Activated T-helper 1 cell treated with anti-CD3 and anti-CD28 coated beads, Interleukin-2, amount 50 U/mL, for 16 hours (primary cell): ENCODE measurements at places on chromosomes 11 and 22.

DNA sequence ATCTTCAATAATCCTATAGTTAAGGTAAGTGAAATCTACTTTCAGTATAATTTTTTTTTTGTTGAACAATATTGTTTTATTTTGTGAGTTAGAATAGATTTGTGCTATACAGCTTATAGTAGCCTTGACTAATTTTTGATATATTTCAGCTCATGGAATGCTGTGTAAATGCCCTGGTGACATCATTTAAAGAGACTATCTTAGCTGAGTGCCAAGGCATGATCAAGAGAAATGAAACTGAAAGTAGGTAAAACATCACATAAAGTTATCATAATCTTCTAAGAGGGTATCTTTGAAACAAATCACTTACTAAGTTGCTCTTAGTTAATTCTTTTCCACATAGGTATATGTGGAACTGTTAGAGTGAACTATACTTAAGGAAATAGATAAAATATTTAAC, 51.4 kb upstream of the ACAT1 start:
- no peak for DNase-seq

DNA sequence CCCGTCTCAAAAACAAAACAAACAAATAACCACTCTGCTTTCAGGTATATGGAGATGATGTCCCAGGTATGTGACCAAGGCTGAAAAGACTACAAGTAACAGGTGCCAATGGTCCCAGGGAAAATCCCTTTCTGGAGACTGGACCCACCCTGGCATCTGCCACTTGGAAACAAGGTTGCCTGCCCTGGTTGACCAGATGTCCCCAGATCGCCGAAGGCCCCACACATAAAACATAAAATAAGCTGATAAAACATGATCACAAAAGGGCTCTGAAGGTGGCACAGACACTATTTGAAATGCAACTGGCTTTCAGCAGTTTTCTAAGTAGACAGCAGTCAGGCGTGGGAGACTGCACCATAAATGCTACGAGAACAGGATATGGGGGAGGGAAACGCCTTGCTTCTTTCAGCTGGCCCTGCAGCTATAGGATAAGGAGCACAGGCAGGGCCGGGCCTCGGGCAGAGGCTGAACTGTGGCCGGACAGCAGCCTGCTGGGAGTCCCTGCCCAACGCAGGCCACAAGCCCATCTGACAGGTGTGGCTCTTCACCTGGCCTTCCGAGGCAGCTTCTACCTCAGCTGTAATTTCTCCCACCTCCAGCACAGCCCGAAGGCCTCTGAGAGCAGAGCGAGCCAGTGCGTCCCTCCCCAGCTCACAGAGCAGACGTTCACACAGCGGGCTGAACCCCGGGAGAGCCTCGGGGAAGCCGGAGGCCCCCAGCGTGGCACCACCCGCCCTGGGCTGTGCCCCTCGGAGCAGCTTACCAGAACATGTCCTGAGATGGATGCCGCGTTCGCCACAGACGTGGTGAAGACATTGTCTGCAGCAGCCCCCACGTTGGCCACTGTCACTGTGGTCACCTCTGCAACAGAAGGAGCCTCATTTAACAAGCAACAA, 4.0 kb downstream of the DEAF1 start:
- DNase-seq, result no peak

GRCh38 chr11:126702987-126703386, 297.6 kb downstream of the KIRREL3 start:
- DNase-seq, result no peak

GRCh38 chr11:87477321-87477720, 439.6 kb downstream of the TMEM135 start:
- DNase-seq, result no peak

DNA sequence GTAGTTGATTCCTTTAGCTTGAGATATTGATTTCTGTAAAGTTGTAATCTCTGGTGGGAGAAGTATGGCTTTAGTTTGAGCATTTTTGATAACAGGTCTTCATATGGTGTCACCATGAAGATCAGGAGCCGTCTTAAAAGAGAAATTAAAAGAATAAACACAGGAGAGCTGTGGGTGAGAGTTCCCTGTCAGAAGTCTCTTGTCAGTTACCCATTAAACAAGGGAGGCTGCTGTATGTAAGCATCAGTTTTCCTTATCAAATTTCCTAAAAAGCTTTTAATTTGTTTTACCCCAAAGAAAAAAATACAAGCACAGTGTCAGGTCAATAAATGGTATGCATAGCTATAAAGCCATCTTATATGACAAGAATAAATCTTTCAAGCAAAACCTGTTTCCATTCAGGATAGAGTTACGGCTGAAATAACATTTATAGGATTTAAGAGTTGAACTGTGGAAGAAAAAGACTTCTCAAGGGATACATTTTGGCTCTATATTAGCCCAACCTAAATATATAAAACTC, 767.5 kb downstream of the JRKL start:
- no peak for DNase-seq

DNA sequence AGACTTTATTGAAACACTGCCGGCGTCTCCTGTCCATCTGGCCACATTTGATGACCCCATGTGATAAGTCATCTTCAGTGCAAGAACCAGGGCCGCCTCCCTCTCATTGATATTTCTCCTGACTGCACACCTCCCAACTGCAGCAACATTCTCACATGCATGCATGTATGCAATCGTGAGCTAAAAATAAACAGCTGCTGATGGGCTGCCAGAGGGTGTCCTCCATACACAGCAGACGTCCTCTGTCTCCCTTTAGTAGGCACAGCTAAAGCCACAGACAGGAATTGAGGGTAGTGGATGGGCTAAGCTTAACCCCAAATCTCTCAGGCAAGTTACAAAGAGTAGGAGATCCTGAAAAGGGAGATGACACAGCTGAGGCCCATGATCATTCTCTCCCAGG, 106.7 kb upstream of the HSD17B12 start:
- no peak for DNase-seq

DNA sequence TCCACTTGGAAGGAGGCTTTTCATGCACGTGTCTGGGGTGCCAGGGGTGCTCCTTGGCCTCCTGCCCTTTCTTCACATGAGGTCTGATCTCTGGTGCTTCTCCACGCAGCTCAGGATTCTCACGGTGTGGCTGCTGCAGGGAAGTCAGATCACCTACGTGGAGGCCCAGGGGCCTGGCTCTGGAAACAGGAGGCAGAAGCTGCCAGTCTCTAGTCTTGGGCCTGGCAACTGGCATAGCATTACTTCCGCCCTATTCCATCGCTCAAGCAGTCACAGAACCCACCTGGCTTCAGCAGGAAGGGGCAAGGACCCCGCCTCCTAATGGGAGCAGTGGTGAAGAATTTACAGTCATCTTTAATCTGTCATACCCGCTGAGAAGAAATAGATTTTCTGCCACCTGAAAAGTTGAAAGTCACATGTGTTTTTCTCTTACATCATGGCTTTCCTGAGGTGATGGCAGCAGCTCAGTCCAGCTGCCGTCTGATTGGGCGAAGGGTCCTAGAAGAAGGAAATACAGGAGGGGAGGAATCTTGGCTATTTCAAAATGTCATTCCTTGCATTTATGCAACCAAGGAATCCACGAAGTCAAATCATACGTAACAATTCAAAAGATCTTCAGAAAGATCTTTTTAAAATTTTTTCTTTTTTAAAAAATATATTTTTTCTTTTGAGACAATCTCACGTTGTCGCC, 50.1 kb upstream of the DKK3 start:
- DNase-seq, result no peak

- no peak for DNase-seq
Measured at GRCh38 chr11:1561266-1561665, 10.8 kb downstream of the DUSP8 start.

DNA sequence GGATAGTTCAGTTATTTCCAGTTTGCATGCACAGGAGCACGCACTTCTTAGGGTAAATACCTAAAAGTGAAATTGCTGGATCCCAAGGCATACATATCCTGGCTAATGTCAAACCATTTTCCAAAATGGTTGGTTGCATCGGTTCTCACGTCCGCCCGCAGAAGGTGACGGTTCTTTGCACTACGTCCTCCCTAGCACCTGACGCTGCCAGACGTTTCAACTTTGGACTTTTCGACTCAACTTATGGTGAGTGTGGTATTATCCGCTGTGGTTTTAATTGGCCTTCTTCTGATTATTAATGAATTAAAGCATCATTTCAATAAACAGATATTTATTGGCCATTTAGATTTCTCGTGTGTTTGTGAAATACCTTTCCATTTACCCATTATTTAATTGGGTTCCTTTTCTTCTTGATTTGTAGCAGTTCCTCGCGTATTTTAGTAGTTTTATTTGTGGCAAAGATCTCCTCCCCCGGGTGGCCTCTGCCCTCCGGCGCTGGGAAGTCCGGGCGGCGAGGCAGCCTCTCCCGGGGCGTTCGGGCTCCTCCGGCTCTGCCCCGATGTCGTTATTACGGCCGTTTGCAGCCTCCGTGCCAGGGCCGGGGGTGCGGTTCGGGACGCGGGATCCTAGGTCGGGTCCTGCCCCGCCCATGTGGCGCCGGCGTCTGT, at the start of gene JHY:
Gene JHY, plus strand, starts transcription at position 571 of the 668 bp plus-strand sequence. CDS start 3,091 bp downstream, outside the sequence.
- DNase-seq, result no peak

DNA sequence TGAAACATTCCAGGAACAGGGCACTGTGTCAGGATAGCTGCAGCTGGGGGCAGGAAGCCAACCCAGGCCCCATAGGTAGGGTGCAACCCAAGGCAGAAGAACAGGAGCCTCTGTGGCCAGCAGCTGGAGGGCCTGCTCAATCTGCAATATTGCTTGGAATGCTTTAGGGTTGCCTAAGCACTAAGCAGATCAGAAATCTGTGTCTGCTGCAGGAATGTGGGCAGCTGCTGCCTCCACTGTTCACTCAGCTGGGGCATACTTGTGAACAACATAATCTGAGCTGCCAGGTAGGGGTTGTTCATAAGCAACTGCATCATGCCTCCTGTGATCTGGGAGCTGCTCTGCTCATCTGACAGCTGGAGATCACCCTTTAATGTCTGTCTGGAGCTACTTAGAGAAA, 1.7 kb downstream of the UBQLNL start:
- no peak for DNase-seq

DNA sequence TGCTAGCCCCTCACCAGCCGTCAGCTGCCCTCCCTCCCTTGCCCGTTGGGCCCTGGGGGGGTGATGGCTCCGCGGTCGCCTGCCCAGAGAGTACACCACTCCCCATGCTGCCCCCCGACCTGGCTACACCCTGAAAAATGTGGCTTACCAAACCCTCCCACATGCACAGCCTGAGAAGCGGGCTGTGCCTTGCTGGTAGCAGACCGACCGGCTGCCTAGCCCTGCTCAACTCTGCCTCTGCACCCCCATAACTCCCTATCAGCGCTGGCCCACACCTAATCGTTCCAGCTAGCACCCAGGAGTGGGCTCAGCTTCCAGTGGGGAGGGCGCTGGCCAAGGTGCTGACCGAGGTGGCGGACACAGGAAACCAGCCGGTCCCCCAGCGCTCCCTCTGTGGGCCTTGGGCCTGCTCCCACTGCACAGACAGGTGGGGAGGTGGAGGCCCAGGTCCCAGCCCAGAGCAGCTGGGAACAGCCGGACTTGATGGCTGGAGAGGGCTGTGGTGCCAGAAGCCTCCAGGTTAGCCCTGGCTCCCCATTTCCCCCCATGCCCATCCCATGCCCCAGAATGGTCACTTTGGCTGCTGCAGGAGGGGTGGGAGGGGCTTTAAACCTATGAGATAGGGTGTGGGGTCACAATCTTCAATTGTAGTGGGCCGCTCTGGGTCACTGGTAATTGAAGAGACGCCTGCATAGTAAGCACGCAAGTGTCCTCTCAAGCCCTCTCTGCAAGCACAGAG, 32.1 kb upstream of the PRODH start:
- DNase-seq, result no peak

- no peak for DNase-seq
Measured at GRCh38 chr11:113474362-113475159, 637 bp downstream of the DRD2 start.

- no peak for DNase-seq
Measured at GRCh38 chr11:112318661-112319060, 58.0 kb upstream of the PLET1 start.

- DNase-seq, result no peak
Measured at GRCh38 chr11:35131886-35132285, 7.1 kb upstream of the CD44 start.

- no peak for DNase-seq
Measured at GRCh38 chr11:86559311-86559945, 113.0 kb downstream of the ME3 start.

GRCh38 chr11:127492029-127492428, 491.5 kb upstream of the KIRREL3 start:
- DNase-seq, result no peak

- no peak for DNase-seq
Measured at GRCh38 chr11:73396251-73396930, 20.2 kb downstream of the RELT start.

DNA sequence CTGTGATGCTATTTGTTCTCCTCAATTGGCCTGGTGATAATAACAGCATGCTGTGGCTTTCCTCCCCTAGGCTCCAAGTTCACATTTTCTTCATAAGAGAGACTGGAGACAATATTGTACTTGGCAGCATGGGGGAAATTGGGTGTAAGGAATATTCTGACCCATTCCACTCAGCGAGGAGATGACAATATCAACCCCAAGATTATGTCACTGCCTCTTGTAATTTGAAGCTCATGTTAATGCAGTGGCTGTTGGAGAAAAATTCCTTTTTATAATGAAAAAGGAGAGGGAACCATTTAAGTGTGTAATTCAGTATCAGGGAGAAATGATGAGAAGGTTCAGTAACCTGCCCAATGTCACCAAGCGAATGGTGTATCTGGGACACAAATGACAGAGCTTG, 665.8 kb downstream of the NTM start:
- no peak for DNase-seq

GRCh38 chr11:25536289-25536688, 795.6 kb upstream of the ANO3 start:
- DNase-seq, result no peak

DNA sequence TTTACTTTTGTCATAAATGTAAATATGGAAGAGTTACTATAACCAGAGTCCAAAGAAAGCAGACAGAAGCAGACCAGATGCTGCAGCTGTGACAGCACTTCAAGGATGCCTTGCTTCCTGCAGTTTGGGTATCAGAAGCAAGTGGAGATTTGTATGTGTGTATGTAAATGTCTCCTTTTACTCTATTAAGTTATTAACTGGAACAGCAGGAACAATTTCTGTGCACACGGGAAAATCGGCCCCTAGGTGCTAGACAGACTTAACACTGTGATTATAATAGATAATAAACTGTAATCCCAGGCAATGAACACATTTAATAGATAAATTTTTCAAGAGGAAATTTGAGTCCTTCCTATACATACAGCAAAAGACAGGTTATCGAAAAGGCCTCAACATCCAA, 178.6 kb upstream of the PITPNB start:
- DNase-seq, result no peak

DNA sequence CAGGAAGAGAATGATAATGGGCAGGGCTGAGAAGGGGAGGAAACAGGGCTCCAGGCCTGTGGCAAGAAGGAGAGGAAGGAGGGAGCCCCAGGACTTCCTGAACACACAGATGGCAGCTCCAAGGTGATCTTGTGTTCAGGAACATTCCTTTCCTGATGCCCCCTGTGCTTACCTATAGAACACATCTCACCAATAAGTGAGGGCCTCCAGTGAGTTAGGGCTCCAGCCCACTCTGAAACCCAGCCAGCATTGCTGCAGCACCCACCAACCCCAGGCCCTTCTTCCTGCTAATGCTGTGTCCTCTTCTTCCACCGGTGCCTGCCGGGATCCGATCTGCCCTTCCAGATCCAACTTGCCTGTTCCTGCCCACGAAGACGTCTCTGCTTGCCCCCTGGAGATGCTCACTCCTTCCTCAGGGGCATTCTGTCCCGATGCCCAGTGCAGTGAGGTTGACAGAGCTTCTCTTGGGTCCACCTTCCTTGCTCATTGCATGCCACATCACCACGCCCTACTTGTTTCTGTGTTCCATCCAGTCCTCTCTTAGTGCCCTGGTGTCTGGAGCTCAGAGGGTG, 17.4 kb downstream of the ANKK1 start:
- no peak for DNase-seq
